Activated gamma-delta T cell treated with Interleukin-2 at 50 U/mL for 16 hours (primary cell): ENCODE measurements at places on chromosomes 4 and X.

GRCh38 chr4:105305019-105305836 is 158.6 kb downstream of the TET2 start:
- no peak for DNase-seq

GRCh38 chrX:16659321-16659720 is 9.4 kb downstream of the S100G start:
- no peak for DNase-seq

DNA sequence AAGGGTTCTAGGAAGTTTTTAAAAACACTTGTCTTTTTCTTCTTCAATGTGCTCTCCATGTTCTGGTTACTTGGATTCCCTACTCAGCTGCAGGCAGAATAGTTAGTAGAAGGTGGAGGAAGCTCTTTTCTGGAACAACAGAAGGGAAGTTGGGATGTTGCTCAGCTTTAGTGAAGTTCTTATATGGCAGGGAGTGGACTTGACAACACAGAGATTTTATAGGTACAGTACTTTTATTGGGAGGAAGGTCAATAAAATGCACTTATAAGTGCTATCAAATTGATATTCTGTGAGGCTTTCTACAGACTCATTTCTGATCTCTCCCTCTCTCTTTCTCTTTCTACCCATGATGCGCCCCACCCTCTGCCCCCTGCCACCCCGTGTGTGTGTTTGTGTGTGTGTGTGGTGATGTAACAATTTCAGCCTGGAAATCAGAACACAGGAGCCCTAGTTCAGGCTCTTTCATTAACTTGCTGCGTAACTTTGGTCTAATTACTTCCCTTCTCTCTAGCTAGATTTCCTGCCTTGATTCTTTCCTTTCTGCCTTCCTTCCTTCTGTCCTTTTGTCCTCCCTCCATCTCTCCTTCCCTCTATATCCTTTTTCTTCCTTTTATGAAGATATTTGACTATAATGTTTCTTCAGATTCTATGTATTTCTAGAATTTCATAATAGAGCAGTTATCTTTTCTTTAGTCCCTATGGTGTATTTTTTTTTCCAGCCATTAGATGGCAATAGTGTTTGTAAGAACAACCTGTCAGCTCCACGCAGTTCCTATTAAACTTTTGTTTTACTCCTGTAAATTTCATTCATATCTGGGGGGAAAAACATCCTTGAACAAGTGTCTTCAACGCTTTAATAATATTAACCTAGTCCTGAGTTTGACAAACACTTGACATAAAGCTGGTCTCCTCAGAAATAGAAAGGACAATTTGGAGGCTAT is 37.1 kb downstream of the HEPH start:
- DNase-seq, result no peak

DNA sequence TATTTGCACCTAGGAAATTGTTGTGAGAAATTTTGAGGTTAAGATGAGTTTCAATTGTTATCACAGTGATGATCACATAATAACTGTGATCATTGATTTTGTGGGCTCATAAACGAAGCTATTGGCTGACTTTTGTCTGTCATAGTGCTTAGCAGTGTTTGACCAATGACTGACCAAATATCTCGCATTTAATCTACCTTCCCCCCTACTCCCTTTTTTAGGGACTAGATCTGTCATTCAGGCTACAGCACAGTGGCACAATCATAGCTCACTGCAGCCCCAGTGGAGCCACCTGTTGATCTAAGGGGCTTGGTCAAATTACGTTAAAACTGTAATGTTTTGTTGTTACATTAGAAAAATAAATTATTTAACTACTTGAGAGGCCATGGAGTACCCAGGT is 1.5 kb downstream of the FUNDC2 start:
- no peak for DNase-seq

DNA sequence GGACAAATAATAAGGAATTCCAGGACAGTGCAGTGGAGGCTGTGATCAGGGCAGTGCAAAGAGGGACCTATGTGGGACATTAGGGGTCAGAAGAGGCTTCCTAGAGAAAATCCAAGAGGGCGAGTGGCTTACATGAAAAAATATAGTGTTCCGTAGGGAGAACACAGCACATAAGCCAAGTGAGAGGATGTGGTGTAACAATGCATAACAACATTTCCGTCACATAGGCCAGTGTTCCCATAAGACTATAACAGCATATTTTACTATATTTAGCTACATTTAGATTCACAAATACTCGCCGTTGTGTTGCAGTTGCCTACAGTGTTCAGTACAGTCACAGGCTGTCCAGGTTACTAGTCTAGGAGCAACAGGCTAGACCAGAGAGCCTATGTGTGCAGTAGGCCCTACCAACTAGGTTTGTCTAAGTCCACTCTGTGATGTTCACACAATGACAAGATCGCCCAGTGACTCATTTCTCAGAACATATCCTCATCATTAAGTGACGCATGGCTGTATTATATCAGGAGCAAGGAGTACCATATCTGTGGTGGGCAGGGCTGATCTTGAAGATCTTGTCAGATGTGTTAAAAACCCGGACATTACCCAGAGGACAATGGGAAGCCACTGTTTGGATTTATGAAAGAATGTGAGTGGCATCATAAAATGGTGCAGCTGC is 74.0 kb upstream of the TBL1X start:
- DNase-seq, result no peak

GRCh38 chr4:4521136-4521535 is 20.7 kb downstream of the STX18 start:
- no peak for DNase-seq
